ENCODE measurements at places on chromosomes 3 and 15.

GRCh38 chr15:84736375-84736774 lies 12.0 kb upstream of the ZNF592 start:
- no peak for DNase-seq

DNA sequence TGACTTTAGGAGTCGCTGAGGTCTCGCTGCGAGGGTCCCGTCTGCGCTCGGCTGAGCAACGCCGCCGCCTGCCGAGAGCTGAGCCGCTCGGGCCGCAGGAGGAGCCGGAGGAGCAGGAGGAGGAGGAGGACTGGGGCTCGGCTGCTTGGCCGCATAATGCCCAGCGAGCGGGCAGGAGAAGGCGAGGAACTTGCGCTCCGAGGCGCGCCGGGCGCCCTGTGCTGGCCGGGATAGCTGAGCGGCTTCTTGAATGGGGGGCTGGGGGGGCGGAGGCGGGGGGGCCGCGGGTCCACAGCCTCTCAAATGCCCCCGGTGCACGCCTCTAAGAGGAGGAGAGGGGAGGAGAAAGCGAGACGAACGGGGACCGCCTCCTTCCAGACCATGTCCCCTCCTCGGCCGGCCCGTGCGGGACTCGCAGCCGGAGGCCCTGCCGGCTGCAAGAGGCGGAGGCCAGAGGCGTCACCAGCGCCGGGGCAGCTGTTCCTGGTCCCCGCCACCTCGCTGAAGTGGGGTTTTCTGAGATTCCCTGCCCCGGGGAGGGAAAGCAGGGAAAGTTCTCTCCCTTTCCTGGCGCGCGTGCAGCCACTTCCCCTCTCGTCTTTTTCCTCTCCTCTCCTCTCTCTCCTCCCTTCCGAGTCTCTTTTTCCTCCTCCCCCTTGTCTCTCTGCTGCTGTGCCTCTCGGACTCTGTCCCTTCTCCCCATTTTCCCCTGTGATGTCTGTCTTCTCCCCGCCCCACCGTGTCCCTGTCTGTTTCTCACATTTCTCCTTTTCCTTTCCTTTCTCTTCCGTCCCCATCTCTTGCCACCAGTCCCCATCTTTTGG lies at the start of gene ADAMTS9:
Gene ADAMTS9, minus strand, starts transcription at position 220 of the 824 bp plus-strand sequence. CDS start 343 bp downstream, outside the sequence.
- peak; percentile 36 for DNase-seq

- DNase-seq = no peak
Measured at GRCh38 chr3:187255314-187255713, 36.2 kb downstream of the MASP1 start.

GRCh38 chr15:65231306-65231705 lies 20.0 kb upstream of the CILP start:
- DNase-seq = no peak

GRCh38 chr3:65811086-65811761 lies 227.5 kb downstream of the MAGI1 start:
- DNase-seq = peak; percentile 10

DNA sequence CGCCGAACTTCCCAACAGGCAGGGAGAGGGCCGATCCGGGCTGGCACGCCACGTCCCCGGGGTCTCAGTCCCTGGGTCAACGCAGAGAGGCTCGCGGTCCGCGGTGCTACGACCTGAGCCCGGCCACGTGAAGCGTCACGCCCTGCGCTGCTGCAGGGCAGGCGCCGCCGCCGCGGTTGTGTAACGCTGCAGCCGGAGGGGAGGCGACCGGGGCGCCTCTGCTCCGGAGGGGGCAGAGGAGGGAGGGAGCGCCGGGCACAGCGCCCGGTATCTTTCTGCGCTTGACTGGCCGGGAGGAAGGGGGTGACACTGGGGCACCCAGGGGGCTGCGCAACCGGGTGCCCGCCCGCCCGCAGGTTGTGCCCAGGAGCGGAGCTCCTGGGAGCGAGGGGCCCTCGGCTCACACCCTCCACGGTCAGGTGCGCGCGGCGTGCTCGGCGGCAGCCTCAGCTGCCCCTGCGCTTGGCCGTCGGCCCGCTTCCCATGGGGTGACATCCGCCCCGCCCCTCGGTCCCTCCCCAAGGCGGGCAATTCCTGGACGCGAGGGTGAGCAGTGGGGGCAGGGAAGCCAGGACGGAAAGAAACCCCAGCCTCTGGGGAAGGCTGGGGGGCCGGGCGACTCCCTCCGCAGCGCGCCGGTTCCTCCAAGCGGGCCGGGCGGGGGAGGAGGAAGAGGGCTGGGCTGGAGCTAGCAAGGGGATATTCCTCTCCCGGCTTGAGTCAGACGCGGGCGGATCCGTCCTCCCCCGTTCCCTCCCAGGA lies 852 bp upstream of the BHLHE40 start:
- DNase-seq = peak; percentile 77

DNA sequence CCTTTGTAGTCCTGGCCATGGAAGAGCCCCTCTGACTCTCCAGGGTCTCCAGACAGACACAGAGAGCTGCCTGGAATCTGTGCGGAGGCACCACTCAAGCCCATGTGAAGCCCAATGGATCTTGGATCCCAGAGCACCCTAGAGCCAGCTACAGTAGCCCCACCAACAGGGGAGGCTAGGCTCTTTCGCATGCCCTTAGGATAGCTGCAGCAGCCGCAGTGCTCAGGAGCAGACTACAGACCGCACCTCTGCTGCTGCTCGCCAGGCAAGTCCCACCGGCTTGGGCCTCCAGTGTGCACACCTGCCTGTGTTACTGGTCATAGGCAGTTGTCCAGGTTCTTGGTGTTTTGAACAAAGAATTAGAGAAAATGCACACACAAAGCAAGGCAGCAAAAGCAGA lies 131.6 kb downstream of the SPATA16 start:
- DNase-seq = no peak

GRCh38 chr3:111971533-111972130 lies 7.2 kb upstream of the ABHD10 start:
- no peak for DNase-seq

Measured in substantia nigra (tissue), 51 donors.